A673 (cell line): ENCODE measurements at places on chromosomes 1 and 21. TPM values are rescaled to one million over a fixed set of nuclear protein-coding genes. Genes with fewer than 3 reads are reported as not detected.

Gene NBPF10
- 2.9 and 3.5 TPM in 2 replicates for total RNA-seq

Gene DNALI1
- 6.3 and 11.8 TPM in 2 replicates for total RNA-seq

Gene AMY1C
- total RNA-seq: not detected in 2 replicates

Gene RUNX3
- total RNA-seq: 8.6 and 10.2 TPM in 2 replicates

Gene TCHHL1
- not detected in 2 replicates for total RNA-seq

Gene OR14K1
- total RNA-seq: not detected in 2 replicates

Gene EEIG2
- total RNA-seq: 14.6 and 15.7 TPM in 2 replicates

Gene FGR
- total RNA-seq: not detected in 2 replicates

Gene IFI44L
- total RNA-seq: 7.5 and 8.5 TPM in 2 replicates

Gene HHAT
- 2.7 and 3.0 TPM in 2 replicates for total RNA-seq

Gene SPRR2B
- not detected in 2 replicates for total RNA-seq

Gene S100A1
- 0.72 TPM in 1 of 2 replicates, not detected in the other for total RNA-seq

Gene GBP2
- 4.4 and 4.5 TPM in 2 replicates for total RNA-seq

Gene NKAIN1
- 1.4 and 5.4 TPM in 2 replicates for total RNA-seq

Gene KRTAP19-1
- not detected in 2 replicates for total RNA-seq

Gene CCDC24
- total RNA-seq: 5.6 and 7.9 TPM in 2 replicates

Gene HEYL
- total RNA-seq: 0.77 and 1.3 TPM in 2 replicates

Gene NOTCH2NLA
- 35.2 and 40.1 TPM in 2 replicates for total RNA-seq

Gene DNAJC6
- 1.1 and 1.3 TPM in 2 replicates for total RNA-seq

Gene FCGR3A
- total RNA-seq: not detected in 2 replicates

Gene LGR6
- not detected in 2 replicates for total RNA-seq

Gene IL12RB2
- 0.39 and 0.70 TPM in 2 replicates for total RNA-seq

Gene SDE2
- total RNA-seq: 26.7 and 27.7 TPM in 2 replicates

Gene TRIM17
- 0.54 and 0.72 TPM in 2 replicates for total RNA-seq

Gene TOMM20
- total RNA-seq: 72.6 and 74.0 TPM in 2 replicates

Gene TTC39A
- 3.1 and 5.1 TPM in 2 replicates for total RNA-seq

Gene ALPL
- 4.8 and 8.8 TPM in 2 replicates for total RNA-seq

Gene S100A3
- 0.61 and 0.99 TPM in 2 replicates for total RNA-seq

Gene COL18A1
- total RNA-seq: 3.3 and 5.0 TPM in 2 replicates

Gene KCNK1
- total RNA-seq: not detected in 2 replicates

Gene PDZK1
- 0.39 and 0.52 TPM in 2 replicates for total RNA-seq

Gene TNFRSF18
- total RNA-seq: 0.77 and 1.1 TPM in 2 replicates

Gene HMGCS2
- total RNA-seq: not detected in 2 replicates

Gene RSPO1
- not detected in 2 replicates for total RNA-seq

Gene GJB5
- total RNA-seq: not detected in 2 replicates

Gene NPHS2
- not detected in 2 replicates for total RNA-seq

Gene FCRLA
- total RNA-seq: not detected in 2 replicates

Gene KANK4
- total RNA-seq: 0.13 and 0.24 TPM in 2 replicates

Gene SRRM1
- total RNA-seq: 185 and 193 TPM in 2 replicates

Gene CFAP107
- total RNA-seq: not detected in 2 replicates

Gene AVPR1B
- total RNA-seq: not detected in 2 replicates

Gene GSTM5
- total RNA-seq: 0.13 and 0.43 TPM in 2 replicates

Gene KCNK2
- not detected in 2 replicates for total RNA-seq

Gene MROH7
- total RNA-seq: 0.42 TPM in 1 of 2 replicates, not detected in the other

Gene SPRR4
- not detected in 2 replicates for total RNA-seq
